Panc1 (cell line): ENCODE measurements at places on chromosomes 5 and 9.

GRCh38 chr9:77725820-77726219 lies 77.7 kb upstream of the GNA14 start:
- no peak for DNase-seq

DNA sequence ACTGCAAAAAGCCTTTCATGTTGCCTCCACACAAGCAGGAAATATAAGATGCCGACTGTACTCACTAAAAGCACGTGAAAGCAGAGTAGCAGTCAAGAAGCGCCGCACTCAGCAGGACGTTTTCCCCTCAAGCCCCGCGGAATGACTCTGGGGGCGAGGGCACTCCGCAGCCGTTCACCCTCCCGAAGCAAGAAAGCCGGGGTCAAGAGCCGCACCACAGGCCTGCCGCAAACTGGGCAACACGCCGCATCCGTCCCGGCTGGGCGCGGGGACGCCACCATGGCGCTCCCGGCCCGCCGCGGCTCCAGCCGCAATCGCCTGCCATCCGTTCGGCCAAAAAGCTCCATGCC lies 364 bp downstream of the RPS6 start:
- no peak for DNase-seq

DNA sequence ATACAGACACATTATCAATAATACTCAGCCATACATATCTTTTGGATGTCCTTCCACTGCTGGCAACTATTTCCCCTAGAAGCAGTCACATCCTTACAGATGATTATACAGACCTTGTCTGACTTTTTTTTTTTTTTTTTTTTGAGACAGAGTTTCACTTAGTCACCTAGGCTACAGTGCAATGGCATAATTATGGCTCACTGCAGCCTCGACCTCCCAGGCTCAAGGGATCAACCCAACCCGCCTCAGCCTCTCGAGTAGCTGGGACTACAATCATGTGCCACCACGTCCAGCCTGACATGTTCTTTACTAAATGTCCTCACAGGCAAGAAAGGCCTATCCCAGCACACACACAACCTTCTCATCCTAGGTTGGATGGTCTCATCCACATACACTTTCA lies 24.0 kb downstream of the NR6A1 start:
- no peak for DNase-seq

DNA sequence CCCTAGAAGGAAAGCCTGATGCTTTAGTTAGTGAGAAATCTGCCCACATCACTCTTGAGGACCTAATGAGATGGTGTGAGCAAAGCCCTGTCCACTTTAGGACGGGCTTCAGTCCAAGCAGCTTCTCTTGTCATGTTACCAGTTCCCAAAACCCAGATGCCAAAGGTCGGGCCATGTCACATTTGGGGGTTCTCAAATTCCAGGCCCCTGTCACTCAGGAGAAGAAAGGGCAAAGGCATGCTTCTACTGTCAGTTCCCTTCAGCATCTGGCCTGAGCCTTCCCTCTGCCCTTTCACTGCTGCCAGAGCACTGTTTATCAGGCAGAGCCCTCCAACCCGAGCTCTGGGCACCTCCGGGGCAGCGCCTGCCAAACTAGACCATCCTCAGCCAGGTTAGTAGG lies 556.0 kb downstream of the BNC2 start:
- no peak for DNase-seq

DNA sequence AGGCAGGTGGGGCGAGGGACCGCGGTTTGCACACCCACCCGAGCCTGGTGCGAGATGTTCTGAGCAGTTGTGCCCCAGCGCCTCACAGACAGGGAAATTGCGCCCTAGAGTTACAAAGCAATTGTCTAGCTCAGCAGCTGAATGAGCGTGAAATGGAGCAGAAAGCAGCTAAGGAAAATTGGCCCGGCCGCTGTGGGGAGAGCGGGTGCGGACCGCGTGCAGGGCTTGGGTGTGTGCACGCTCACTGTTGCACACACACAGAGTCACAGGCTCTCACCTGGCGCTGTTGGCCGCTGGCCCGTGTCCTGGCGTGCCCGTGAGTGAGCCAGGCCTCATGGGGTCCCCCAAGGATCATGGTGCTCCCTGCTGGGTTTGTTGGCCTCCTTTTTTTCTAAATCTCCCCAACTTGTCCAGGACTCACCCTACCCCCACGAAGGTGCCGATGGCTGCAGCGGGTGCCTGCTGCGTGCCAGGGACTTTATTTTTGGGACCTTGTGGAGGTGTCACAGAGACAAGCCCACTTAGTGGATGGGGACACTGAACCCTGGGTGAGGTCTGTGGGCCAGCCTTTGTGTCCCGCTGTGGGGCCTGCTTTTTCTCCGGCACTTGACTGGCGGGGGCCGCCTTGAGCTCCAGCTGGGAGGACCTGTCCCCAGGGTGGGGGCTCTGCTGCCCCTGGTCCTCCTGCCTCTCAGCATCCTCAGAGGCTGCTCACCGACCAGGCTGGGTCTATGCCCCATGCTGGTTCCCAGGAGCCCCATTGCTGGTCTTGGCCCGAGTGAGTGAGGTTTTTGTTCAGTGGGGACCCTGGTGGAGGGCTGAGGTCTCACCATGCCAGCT lies 5.2 kb downstream of the RXRA start:
- no peak for DNase-seq

- DNase-seq = no peak
Observed at GRCh38 chr9:122205176-122205575, 23.6 kb downstream of the LHX6 start.

DNA sequence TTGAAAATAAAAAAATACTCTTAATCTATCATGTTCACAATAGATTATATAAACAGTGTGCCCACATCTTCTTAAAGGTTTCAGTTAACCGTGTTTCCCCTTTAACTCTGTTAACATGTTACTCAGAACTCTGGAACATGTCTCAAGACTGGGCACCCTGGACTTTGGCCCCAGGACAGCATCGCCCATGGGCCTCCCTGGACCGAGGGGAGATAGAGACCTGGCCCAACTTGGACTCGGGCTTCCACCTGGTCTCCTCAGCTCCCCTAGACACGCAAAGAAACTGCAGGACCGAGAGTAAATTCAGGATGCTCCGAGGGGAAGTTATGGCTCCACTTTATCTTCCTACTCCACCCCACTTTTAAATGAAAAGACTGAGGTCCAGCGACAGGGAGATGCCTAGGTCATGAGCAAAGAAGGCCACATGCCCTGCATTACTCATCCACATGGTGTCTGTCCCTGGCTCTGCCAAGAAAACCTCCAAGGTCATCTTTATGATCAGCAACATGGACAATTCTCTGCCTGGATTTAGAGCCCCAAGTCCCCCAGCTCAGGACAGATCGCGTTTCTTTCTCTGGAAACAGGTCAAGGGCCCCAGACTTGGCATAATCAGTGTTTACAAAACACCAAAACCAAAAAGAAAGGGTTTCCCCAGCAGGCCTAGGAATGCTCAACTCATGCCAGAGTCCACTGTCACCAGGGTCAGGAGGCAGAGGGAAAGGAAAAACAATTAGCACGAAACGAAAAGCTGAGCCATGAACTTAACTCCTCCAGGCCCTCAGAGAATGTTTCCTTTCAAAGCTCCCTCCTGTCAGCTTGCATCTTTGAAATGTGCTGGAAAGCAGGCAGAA lies 17.4 kb downstream of the GPX3 start:
- DNase-seq = no peak

DNA sequence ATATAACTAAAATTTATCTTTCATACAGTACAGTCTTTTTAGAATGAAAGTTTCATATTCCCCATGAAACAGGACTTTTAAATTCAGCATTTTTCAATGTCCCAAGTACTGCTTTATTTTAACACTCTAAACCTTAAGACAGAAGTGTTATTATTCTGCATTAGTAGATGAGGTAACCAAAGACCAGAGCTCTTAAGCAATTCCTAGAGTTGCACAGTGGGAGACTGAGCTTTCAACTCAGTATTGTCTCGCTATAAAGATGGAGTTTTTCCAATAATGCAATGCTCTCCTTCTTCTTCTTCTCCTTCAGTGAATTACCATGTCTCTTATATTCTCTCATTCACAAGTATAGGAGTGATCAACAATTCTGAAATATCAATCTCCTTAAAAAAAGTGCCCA lies 479.7 kb downstream of the CETN3 start:
- DNase-seq = no peak

DNA sequence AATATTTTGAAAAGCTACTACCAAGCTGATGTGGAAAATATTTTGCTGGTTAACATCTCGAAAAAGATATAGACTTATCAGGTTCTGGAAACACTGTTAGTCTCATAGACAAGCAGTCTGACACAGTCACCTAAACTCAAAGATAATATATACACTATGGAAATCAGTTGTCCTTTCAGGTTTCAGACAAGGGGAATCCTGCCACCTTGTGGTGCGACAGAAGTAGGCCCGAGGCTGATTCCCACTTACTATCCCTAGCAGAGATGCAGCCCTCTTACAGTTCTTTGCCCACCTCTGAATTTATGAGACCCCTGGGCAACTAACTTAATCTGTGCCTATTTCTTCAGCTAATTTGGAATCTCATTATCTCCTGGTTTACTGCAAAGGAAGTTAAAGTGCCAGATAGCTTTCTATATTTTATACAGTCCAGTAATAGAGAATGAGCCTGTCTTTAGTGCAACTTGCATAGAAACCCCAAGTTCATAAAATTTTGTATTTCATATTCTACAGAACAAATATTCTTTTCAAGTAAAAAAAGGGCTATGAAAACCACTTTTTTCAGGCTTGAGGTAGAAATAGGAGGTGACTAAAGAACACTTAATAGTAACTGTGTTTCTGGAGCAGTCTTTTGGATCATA lies 16.9 kb downstream of the RAD1 start:
- DNase-seq = peak; percentile 55

DNA sequence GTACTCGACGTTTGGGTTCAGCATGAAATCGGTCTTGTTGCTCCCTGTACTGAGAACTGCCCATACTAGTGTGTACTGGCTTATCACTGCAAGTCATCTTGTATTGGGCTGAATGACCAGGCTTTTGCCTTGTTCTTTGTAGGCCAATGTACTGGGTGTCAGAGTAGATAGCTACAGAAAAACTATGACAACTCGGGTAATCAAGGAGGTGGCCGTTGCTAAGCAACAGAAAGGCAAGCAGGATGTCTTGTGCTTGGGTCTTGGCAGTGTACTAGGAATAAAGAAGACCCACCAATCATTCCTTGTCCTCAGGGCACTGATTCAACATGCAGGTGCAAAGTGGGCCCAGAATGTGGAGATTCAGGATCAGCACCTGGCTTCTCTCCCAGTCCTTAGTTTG lies 11.9 kb upstream of the SHISAL2B start:
- no peak for DNase-seq

DNA sequence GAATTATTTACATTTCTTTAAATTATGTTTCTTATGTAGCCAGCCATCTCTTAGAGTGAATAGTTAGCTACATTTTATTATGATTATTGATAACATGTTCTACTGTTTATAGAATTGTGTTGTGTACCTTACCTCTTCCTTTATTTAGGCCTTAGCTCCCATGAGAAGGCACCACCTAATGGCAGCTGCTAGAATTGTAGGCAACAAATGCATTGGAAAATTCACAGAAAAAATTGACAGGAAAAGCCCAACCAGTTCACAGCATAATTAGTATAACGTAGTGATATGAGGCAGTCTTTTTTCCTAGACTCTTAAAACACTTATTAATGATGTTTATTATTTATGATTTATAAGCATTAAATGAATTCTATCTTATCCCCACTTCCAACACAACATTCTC lies 175.8 kb downstream of the WDR70 start:
- no peak for DNase-seq

GRCh38 chr5:168724227-168724626 lies 145.1 kb upstream of the PANK3 start:
- no peak for DNase-seq

DNA sequence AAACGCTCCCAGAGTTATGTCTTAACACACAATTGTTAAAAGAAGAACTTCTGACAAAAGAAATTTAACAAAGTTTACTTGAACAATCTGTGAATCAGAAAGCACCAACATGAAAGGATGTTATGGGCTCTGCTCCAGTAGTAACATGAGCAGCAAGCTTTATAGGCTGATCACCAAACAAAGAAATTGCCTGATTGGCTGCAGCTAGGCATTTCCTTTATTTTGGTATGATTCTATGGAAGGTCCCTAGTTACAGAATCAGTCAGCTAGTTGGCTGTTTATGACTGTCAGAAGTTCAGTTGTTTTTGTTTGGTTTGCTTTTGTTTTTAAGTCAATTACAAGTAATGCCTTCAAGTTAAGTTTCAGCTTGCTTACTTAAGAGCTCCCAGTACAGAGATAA lies 102.4 kb upstream of the SMC2 start:
- DNase-seq = no peak

- no peak for DNase-seq
Observed at GRCh38 chr9:126982215-126983002, 67.8 kb downstream of the RALGPS1 start.

DNA sequence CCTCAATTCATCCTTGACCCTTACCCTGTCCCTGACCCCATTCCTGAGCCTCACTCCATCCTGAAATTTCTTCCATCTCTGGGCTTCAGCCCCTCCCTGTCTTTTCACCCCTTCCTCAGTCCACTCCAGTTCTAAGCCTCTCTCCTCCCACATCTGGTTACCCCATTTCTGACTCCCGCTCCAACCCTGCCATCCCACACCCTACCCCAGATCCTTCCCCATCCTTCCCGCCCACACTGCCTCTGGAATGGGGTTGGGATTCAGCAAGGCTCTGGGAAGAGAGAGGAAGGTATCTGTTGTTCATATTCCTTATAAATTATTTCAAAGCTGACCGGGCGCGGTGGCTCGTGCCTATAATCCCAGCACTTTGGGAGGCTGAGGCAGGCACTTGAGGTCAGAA lies 29.9 kb upstream of the MVB12B start:
- DNase-seq = no peak

- peak; percentile 2 for DNase-seq
Observed at GRCh38 chr9:118961857-118962256, 407.4 kb downstream of the BRINP1 start.

DNA sequence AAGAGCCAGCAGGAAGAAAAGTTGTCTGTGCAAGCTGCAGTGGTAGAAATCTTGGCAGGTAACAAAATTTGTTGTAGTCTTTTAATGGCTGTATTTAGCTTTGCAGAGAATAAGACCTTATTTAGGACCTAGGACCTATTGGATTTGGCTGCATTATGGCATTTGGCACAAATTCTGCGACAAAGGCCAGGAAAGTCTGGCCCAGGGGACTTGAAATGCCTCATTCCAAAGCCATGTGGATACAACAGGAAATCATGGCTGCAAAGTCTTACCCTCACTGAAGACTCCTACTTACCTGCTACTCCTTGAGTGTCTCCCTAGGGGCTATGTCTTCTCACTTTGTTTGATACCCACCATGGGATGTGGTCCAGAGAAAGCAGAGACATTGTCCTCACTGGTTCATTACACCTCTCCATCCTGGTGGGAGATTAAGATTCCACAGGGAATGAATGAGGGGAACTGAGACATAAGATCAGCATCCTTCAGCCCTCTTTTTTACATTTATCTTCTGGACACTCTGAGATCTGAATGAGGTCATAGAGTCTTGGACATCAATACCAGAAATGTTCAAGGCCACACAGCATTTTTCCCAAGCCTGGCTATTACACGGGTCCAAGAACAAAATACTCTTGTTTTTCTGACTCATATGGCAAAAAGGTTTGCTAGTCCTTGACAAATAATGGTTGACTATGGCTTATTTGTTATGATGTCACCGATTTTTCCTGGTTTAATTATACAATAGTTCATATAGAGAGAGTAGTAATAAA lies 119.4 kb downstream of the PDE8B start:
- no peak for DNase-seq
